A375 (cell line): ENCODE measurements at places on chromosomes 2 and 18. TPM values are rescaled to one million over a fixed set of nuclear protein-coding genes. Genes with fewer than 3 reads are reported as not detected.

Gene CREG2
- not detected in 2 replicates for total RNA-seq

Gene BCL11A
- 0.66 and 0.79 TPM in 2 replicates for total RNA-seq

Gene VWC2L
- not detected in 2 replicates for total RNA-seq

Gene CYTIP
- total RNA-seq = not detected in 2 replicates

Gene AQP12B
- not detected in 2 replicates for total RNA-seq
